ENCODE measurements at places on chromosomes 13 and 19.

DNA sequence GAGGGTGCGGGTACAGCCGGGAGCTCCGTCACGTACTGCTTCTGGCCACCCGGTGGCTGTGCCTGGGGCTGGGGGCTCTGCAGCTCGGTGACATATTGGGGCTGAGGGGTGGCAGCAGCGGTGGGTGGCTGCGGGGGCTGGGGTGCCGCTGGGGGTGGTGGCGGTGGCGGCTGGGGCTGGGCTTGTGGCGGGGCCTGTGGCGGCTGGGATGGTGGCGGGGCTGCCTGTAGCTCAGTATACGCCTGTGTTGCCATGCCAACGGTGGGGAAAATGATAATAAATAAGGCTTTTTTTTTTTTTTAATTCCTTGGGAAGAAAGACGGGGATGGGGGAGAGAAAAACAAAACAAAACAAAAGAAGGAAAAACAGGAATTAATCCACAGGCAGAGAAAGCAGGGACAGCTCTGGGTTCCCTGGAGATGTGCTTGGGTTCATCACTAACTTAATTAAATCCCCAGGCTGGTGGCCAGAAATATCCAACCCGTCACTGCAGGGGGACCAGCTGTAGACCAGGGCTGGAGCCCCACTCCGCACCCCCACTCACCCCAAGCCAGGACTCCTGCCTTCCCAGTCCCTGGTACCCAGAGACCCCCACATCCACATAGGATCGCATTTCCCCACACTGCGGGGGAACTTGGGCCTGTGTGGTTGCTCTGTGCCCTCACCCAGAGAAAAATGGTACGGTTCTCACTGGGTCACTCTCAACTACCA lies 12.4 kb downstream of the RFX1 start:
- DNase-seq: no peak

DNA sequence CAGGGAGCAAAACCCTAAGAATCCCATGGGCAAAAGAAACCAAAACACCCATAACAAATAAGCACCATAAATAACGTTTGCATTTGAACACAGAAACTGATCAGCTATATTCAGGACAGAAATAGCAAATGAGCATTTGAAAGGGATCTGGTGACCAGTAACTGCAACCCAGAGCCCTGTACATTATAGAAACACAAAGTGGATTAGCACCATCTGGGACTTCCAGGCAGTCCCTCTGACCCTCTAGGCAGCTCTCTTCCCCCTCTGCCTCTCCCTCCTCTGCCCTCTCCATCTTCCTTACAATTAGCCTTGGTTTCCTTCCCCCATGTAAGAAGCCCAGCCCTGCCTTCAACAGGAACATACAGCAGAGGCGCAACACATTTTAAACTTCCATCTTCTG lies 215.0 kb downstream of the DCLK1 start:
- DNase-seq: no peak

DNA sequence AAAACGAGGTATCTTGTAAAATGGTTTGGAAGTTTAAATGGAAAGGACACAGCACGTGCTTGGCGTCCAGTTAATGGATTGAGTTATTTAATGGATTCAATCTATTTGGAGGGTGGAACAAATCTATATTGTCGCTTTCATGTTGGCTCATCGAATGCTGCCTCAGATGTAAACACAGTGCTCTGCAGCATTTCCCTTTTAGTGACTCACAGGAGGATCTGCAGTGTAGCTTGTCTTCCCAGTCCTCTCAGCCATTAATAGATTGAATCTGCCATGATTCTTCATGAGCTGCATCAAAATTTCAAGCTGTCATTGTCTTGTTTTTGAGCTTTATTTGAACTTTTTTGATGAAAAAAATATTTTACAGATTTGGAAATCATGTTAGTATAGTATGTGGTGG lies 44.7 kb downstream of the DHRS12 start:
- no peak for DNase-seq

- no peak for DNase-seq
These were observed 9.8 kb downstream of the CLEC4M start for GRCh38 chr19:7772752-7773291.

DNA sequence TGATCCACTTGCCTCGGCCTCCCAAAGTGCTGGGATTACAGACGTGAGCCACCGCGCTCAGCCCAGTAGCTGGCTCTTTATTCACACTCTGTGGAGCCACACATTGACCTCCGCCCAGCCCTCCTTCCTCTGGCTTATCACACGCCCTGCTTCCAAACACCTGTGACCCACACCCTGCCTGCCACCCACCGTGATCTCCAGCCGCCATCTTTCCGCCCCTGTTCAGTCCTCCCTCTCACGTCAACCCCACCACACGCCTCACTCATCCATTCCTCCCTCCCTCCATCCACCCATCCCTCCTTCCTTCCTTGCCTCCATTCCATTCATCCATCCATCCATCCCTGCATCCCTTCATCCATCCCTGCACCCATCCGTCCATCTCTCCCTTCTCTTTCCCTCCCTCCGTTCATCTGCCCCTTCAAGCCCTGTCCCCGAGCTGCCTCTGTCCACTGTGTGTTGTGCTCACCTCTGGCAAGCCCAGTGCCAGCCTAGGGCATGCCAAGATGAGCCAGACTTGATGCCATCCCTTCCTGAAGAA lies 17.6 kb downstream of the ZNF296 start:
- no peak for DNase-seq

- no peak for DNase-seq
These were observed 15.1 kb downstream of the PLK5 start for GRCh38 chr19:1538978-1539377.

DNA sequence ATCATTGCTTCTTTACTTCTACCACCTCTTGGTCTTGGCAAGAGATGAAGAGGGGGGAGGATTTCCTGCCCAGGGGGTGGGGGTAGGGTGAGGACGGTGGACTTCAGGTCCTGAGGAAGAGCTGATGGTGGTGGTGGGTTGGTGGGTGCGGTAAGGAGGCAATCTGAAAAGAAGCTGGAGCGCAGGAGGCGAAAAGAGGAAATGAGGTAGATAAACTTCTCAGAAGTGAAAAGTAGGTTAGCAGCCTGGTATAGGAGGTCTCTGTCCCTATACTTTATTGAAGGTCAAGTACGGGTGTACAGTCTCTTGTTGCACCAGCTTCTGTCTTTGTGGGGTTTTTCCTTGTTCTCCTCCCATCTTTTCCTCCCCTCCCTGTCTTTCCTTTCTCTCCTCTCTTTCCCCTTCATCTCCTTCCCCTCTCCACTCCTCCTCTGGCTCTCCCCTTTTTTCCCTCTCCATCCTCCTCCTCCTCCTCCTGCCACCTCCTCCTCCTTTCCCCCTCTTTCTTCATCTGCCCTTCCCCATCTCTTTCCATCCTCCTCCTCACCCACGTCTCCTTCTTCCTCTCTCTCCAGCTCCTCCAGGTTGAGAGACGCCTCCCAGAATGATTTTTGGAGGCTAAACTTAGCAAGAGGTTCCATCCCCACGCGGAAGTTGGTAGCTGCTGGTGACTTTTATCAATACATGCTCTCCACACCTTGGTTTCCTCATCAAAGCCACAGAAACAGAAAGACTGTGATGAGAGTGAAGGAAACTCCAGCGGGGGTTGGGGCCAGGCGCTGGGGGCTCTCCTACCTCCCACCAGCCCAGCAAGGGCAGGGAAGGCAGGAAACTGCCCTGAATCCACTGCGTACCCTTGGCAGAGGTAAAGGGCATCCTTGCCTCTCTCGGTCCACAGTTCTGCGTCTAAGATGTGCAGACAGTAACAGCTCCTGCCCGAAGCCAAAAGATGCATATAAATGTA lies 15.3 kb downstream of the TNFSF14 start:
- no peak for DNase-seq

DNA sequence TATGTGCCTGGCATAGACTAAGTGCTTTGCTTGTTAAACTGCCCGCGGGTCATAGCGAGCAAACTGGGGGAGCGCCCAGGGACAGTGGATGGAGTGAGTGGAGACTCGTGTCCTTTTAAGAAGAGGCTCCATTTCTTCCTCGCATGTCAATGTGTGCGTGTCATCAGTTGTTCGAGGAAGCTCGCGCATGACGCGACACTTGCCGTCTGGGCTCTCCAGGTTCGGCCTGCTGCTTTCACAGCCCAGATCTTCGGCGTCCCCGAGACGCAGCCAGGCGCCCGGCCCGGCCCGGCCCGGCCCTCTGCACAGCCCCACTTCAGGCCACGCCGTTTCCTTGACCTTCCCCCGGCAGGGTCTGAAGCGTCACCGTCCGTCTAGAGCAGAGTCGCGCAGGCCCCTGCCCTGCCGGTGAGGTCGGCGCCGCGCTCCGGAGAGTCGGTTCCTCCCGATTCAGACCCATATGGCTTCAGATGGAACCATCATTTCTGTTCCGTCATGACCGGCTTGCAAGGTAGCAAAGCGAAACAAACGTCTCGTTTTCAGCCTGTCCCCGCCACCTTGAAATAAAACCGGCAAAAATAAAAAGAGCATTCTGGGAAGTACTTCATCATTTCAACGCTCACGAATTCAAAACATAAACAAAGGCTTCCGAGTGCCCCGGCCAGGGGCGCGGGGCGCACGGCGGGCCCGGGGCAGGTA lies 599 bp upstream of the ARHGEF7 start:
- DNase-seq: no peak

GRCh38 chr19:5881543-5882299 lies 11.4 kb upstream of the FUT5 start:
- no peak for DNase-seq

DNA sequence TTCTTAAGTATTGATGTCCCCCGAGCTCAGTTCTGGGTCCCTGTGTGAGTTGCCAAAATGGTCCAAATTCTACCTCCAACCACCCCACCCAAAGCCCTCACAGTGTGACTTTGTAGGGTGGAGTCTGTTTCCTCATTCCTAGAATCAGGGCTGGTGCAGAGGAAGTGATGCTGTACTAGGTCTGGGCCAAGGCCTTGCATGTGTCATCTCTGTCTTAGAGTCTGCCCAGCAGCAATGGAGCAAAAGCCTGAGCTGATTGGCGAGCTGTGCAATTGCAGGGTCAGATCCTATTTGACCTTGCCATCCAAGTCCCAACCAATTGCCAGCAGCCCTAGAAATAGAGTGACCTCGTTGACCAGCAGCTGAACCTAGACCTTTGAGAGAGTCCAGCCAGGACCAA lies 97.0 kb upstream of the ANKRD10 start:
- no peak for DNase-seq

DNA sequence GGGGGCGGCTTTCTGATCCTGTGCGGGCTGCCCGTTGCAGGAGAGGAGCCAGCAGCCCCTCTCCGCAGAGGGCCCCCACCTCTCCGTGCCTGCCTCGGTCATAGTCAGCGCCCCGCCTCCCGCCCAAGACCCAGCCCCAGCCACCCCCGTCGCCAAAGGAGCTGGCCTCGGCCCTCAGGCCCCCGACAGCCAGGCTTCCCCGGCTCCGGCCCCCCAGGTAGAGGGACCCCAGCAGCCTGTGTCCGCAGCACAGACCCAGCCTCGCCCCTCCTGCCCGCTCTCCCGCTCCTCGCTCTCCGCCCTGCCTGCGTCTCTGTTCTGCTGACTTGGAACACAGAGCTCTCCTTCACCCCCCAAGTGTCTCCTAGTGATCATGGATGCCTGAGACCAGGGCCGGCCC lies 31.3 kb upstream of the EHD2 start:
- DNase-seq: no peak

DNA sequence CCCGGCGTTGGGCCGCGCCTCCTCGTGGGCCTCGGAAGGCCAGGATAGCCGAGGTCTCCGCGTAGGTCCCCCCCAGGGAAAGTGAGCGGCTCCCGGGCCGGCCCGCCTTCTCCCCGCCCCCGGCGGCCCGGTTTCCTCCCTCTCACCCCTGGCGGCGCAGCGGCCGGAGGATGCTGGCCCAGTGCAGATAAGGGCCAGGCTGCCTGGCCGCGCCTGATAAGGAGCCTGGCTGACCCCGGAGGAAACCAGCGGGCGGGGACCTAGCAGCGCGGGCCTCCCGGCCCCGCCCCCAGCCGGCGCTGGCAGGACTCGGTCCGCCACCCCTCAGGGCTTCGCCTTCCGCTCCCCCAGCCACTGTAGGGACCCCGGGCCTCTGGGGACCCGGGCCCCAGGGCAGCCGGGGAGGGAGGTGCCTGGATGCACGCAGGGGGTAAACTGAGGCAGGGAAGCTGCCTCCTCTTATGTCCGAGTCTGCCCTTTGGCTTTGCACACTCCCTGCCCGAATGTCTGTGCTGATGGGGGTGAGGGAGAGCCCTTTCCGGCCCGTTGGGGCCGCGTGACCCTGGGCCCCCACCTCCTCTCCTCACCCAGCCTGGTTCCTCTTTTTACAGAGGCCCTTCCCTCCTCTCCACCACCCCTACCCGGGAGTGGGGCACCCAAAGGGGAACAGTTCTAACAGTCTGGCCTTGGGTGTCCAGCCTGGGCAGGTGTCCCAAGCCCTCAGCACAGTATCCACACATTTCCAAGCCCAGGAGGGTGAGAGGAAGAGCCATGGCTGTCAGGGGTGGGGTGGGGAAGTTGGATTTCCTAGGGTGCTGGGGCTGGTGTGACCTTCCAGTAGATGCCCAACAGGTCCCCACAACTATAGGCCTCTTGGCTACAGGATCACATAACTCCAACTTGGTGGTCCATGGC lies at the start of gene LYL1:
TSS of gene LYL1 (minus strand) at position 193 of the 915 bp plus-strand sequence. CDS start 1,687 bp downstream, outside the sequence.
- no peak for DNase-seq

DNA sequence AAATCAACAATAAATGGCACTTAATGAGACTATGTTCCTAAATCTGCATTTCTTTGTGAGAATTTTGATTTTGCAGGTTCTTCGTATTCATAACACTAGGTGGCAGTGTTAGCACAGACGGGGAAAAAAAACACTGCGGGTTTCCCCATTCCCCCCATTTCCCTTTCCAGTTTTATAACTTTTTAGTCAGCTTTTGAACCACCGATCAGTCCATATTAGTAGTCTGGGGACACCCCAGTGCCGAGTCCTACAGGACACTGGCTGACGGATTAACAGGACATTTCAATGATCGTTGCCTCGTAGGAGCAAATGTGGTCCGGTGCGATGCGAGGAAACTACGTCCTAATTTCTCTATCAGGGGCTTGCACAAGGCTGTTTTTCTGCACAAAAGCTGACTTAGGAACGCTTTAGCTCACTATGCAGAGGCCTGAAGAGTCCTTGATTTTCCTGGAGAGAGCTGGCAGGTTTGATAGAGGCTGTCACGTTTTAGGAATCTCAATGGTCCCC lies 234.3 kb downstream of the LMO7 start:
- DNase-seq: peak; percentile 20

- no peak for DNase-seq
These were observed 24.4 kb downstream of the MARK4 start for GRCh38 chr19:45275370-45275971.

DNA sequence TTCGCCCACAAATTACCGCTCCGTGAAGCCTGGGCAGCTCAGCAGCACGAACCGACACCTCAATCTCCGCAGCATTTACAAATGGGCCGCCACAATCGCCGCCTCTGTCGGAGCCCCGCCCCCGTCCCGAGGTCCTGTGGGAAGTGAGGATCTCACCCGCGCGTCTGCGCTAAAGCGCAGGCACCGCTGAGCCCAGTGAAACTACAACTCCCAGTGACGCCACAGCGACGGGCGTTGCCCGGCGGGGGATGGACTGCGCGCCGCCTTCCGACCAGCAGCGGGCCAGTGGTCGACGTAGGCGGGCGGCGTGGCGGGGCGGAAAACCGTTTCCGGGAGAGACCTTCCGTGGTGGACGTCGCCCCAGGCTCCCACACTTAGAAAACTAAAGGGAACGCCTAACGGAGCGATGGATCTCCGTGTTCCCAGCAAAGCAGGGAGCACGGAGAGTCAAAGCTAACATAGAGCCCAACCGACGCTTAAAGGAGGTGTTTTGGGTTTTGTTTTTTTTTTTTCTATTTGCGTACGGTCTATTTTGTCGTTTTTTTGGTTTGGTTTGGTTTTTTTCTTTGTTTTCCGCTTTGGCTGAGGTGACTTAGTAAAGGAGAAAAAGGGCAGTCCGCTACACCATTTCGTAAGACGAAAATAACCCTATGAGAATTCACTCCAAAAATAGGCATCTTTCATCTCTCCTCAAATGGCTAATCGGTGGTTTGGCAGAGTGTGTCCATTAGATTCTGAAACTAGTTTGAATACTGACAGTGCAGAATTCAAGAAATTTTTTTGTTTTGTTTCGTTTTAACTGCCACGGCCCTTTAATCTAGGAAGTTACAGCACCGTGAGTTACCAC lies 159.0 kb downstream of the RNF17 start:
- DNase-seq: peak; percentile 97
